Lung (tissue), 17 donors: ENCODE measurements at places on chromosomes 5 and 9. TPM values are rescaled to one million over a fixed set of nuclear protein-coding genes. Genes with fewer than 3 reads are reported as not detected.
A peak's percentile ranks its signal among the peaks of the same experiment; 100 is the strongest.

DNA sequence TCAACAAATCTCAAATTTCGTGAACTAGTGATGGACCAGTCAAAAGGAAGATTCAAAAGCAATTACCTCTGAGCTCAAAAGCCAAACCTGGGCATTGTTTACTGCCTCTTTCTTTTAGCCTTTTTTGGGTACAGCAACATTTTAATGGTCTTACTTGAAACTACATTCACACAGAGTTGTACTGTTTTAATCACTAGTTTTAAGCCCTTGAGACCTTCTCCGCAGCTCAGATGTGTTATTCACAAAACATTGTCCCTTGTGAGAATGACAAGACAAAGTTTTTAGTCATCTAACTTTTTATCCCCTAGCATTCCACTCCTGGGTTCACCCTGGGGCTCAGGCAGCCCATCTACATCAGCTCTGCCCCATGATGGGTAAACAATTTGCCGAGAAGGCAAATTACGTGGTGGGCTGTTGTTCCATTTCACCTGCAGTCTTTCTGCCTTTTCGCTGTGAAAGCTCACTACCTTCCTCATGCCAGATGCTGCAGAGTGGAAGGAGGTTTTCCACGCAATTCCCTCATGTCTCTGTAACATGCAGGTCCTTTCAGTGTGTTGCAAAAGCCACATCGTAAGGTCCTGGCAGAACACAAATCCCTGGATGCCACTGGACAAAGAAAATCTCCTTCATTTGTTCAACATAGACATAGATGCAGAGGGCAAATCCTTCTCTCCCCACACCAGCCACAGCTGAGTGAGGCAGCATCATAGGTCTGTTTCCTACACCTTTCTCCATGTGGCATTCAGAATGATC, 175.7 kb downstream of the EBF1 start:
- H3K27me3 ChIP-seq: no peaks in the 10 kb centered on the region
- no peak overlapping the region for H3K27ac ChIP-seq
- no peaks in the 10 kb centered on the region for H3K4me1 ChIP-seq
- no peak overlapping the region for H3K4me3 ChIP-seq
- no peak for DNase-seq
- H3K36me3 ChIP-seq: no peaks in the 10 kb centered on the region

The ENTPD2 gene
- total RNA-seq: 1.8 TPM

DNA sequence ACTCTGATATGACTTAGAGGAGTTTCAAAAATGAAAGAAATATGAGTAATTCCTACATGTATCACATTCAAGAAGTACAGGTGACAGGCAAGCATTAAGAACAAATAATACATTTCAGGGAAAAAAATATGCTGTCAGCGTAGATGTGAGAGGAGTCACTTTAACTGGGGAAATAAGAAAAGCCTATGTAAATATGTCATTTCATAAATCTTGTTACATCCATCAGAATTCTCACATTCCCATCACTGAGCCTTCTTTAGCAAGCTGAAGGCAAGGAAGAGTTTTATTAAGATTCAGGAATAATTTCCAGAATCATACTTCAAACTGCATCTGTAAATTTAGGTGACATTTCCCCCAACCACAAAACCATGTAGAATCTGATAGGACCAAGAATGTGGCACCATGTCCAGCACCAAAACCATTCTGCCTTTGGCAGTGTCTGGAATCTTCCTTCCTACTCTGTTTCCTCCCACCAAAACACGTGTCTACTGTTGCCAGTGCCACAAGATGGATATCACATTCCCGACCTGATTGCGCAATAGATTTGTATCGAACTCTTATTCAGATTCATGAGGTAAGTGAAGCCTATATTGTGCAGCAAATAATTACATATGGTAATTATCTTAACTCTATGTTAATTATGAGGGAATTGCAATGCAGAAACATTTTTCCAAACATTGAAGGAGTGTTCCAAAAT, 690.9 kb downstream of the ISL1 start:
- no peaks in the 10 kb centered on the region for H3K27me3 ChIP-seq
- DNase-seq: peak; percentile 1
- no peak overlapping the region for H3K4me3 ChIP-seq
- H3K4me1 ChIP-seq: no peaks in the 10 kb centered on the region

DNA sequence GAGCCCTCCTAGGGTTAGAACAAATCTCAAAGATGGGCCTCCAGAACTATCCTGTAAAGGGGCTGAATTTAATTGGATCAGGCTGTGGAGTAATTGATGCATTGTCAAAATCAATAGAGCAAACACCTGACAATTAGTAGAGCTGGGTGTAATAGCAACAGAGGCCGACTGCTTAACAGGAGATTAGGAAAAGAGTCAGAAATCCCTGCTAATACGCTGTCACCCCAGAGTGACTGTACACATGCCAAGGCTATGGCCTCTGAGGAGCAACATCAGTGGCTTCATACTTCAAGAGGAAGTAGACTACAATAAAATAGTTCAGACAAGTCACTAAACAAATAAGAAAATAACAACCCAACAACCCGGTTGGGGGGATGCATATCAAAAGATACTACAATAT, 18.7 kb upstream of the GRPEL2 start:
- DNase-seq: no peak
- no peaks in the 10 kb centered on the region for H3K4me1 ChIP-seq
- H3K27ac ChIP-seq: no peak overlapping the region
- no peaks in the 10 kb centered on the region for H3K36me3 ChIP-seq
- no peaks in the 10 kb centered on the region for H3K27me3 ChIP-seq

DNA sequence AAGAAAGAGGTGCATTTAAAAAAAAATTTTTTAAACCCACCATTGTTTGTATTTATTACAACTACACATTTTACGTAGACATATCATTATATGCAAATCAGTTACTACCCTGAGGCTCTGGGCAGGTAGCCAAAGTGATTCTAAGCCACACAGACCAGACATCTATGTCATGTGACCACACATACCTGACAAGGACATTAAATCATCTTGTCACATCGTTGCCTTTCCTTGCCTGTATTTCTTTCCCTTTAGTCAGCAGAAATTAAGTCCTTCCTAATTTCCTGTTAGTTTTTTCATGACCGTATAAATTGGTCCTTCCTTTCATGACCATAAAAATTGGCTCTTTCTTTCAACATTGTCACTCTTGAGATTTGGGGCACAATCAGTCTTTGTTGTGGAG, 134.2 kb upstream of the MARCHF11 start:
- no peaks in the 10 kb centered on the region for H3K36me3 ChIP-seq
- no peak overlapping the region for H3K4me3 ChIP-seq
- H3K27me3 ChIP-seq: no peaks in the 10 kb centered on the region
- H3K4me1 ChIP-seq: no peaks in the 10 kb centered on the region

GRCh38 chr9:82764061-82764668, 298.8 kb downstream of the RASEF start:
- no peaks in the 10 kb centered on the region for H3K36me3 ChIP-seq
- no peaks in the 10 kb centered on the region for H3K4me1 ChIP-seq
- DNase-seq: no peak
- H3K4me3 ChIP-seq: no peak overlapping the region
- no peak overlapping the region for H3K27ac ChIP-seq

The PTPDC1 gene
- 26.0 TPM for total RNA-seq

DNA sequence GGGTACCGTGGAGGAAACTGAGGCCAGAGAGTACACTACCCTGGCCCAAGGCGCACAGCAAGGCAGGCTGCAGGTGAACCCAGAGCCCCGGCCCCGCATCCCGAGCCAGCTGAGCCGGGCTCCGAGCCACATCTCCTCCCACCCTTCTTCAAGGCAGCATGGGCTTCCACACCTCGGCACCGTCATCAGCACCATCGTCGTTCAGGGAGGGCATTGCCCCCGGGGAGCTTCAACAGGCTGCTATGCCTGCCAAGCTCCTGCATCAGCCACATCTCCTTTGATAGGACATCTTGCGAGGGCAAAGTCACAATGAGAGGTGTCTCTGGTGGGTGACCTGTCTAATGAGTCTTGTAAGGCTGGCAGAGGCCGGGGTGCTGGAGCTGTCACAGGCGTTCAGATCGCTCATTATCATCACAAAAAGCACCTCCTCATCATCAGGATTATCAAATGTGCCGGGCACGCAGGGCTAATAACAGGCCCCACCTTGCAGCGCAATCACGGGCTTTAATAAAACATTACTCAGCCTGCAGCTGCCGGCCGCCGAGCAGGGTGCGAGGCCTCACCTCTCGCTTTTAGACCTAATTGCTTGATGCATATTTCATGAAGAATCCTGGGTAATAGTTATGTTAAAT, 20.0 kb upstream of the SLC25A51 start:
- peaks cover 16% of the 10 kb centered on the region for H3K4me1 ChIP-seq
- no peak overlapping the region for H3K27ac ChIP-seq
- H3K36me3 ChIP-seq: no peaks in the 10 kb centered on the region
- no peak for DNase-seq
- H3K4me3 ChIP-seq: no peak overlapping the region
